ENCODE measurements at places on chromosomes 6 and 20. TPM values are rescaled to one million over a fixed set of nuclear protein-coding genes. Genes with fewer than 3 reads are reported as not detected.

Gene BTNL2
- total RNA-seq, result not detected

Gene TRIM38
- total RNA-seq, result 8.6 TPM

Gene GID8
- 35.5 TPM for total RNA-seq

Gene CST5
- total RNA-seq, result 1.3 TPM

Gene RAET1E
- total RNA-seq, result not detected

Gene FNDC11
- 0.76 TPM for total RNA-seq

Gene ADGRF1
- 1.5 TPM for total RNA-seq

Gene RIMS1
- 5.5 TPM for total RNA-seq

Gene ZNF831
- not detected for total RNA-seq

Gene EFHC1
- 17.4 TPM for total RNA-seq

Gene STX11
- 0.27 TPM for total RNA-seq

Gene CEP162
- total RNA-seq, result 13.7 TPM

Gene ENPP3
- total RNA-seq, result 1.0 TPM

Gene RSPO3
- 1.9 TPM for total RNA-seq

Gene TSBP1
- total RNA-seq, result not detected

Gene MKKS
- 17.5 TPM for total RNA-seq

Gene NRSN2
- 32.0 TPM for total RNA-seq

Gene DPM1
- 85.0 TPM for total RNA-seq

Gene KIZ
- total RNA-seq, result 6.9 TPM

Gene TAB2
- total RNA-seq, result 51.3 TPM

Gene PRSS16
- 11.2 TPM for total RNA-seq

Gene VNN1
- total RNA-seq, result 1.4 TPM

Gene SLC24A3
- total RNA-seq, result 1.7 TPM

Gene PRKN
- 2.8 TPM for total RNA-seq

Gene APCDD1L
- total RNA-seq, result 0.23 TPM

Gene NRSN1
- not detected for total RNA-seq

Gene HLA-DRA
- 3.7 TPM for total RNA-seq

Gene HMGCLL1
- total RNA-seq, result 4.8 TPM

Gene GTSF1L
- not detected for total RNA-seq

Gene LAMA5
- 44.6 TPM for total RNA-seq

Gene IGF2R
- total RNA-seq, result 132 TPM

Gene SLC22A3
- 40.3 TPM for total RNA-seq

Gene VEGFA
- total RNA-seq, result 179 TPM

Gene PBOV1
- total RNA-seq, result not detected

Gene MAS1
- not detected for total RNA-seq

Gene QKI
- total RNA-seq, result 81.8 TPM

Gene ANKRD66
- not detected for total RNA-seq

Gene PTCHD4
- 2.3 TPM for total RNA-seq

Gene CD93
- 4.1 TPM for total RNA-seq

Gene ZNF165
- total RNA-seq, result 9.4 TPM

Gene RSPH4A
- total RNA-seq, result 0.12 TPM

Gene HSPA1B
- total RNA-seq, result 172 TPM

Gene SYNGAP1
- 5.3 TPM for total RNA-seq

Gene OR2H2
- not detected for total RNA-seq

Gene NCR2
- not detected for total RNA-seq

Measured in hepatocyte (in vitro differentiated cells).